ENCODE measurements at places on chromosomes 4 and X.

DNA sequence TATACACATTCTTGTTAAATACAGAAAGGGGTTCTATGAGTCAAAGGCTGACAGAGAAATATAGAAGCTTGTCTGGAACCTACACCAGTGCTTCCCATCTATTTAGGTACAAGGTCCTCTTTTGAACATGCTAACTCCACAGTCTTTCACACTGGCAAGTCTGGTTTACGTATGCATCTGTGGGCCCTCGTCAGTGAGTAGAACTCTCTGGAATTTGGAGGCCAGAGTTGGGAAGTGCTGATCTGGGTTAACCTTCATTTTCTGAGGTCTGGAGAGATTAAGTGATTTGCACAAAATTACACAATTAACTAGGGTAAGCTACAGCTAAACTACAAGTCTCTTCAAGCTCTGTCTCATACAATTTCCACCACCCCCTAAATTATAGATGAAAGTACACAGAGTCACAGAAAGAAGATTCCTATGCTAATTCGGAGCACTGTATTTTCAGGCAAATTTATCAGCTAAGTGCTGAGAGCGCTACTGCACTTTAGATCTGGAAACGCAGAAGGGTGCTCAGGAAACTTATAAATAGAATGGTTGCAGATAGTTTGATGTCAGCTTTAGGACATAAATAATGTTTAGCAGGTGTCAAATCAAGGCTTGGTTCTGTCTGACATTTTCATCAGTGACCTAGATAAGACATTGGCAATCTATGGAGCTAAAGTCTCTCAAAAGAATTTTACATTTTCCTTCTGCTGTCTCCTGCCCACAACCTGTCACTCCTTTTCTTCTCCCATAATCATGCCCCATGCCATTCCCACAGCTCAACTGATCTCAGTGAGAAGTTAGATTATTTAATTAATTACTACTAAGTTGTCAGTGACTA, 43.0 kb upstream of the PDLIM5 start:
- DNase-seq, result no peak

DNA sequence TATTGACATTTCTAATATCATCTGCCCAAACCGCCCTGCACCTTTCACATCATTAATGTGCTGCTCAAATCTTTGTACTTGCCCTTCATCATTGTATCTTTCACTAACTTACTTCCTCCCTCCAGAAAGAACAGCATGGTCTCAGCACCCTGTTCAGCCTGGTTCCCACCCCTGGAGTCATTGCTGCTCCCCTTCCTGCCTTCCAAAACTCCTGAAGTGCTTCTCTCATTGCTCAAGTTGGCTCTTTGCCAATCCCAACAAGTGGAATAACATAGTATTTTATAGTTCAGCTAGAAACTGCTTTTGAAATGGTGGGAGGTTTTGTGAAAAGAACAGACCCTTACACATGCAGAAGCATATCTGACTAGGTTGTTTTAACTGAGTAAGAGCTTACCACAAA, 14.0 kb upstream of the TTC29 start:
- DNase-seq, result no peak

DNA sequence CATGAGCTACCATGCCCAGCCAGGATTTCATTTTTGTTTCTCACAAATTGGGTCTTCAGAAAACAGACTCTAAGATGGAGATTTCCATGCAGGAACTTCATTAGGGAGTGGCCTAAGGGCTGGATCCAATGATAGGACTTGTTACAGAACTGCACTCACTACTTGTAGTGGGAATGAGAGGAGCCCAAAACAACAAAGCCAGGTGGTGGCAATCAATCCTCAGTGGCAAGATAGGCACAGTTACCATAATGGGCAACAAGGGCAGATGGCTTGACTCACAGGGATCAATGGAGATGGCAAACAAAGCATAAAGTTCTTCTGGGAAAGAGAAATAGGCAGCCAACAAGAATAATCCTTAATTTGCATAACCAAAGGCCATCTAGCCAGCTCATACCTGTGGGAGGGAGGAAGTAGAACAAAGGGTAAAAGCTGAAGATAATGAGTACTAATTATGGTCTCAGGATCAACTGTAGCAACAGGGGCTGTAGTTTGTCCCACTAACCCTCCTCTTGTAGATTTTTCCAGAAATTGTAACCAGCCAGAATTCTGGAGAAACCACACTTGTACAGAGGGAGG, 72.8 kb upstream of the MAPK10 start:
- no peak for DNase-seq

DNA sequence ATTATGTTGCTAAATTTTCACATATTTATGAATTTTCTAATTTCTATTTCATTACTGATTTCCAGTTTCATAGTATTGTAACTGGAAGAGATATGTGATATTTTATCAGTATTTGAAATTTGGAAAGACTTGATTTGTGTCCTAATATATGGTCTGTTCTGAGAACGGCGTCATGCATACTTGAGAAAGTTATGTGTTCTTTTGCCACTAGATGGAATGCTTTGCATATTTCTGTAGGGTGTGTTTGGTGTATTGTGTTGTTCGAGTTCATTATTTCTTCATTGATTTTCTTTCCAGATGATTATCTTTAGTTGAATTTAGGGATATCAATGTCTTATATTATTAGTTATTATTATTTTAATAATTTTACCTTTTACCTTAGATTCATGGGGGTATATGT, 110.6 kb upstream of the ITM2A start:
- DNase-seq, result no peak

- no peak for DNase-seq
These were observed 83.1 kb downstream of the FAM53A start for GRCh38 chr4:1600811-1601532.

DNA sequence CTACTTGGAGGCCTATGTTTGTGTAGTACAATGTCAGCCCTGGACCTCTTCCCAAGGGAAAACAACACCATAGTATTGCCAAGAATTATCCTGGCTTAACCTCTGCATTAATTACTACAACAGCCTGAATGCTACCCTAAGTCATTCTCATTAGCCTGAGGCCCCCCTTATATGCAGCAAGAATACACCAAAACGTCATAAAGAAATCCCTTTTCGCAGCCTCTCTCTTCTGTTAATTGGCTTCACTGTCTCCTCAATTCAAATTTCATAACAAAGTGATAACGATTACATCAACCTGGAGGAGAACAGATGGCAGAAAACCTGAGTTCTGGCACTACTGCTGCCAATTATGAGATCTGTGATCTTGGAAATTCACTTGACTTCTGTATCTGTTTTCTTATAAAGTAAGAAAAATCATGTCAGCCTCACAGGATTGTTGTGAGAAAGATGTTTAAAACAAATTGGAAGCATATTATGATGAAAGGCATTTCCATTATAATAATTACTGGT, 1663.1 kb downstream of the STIM2 start:
- DNase-seq, result no peak

DNA sequence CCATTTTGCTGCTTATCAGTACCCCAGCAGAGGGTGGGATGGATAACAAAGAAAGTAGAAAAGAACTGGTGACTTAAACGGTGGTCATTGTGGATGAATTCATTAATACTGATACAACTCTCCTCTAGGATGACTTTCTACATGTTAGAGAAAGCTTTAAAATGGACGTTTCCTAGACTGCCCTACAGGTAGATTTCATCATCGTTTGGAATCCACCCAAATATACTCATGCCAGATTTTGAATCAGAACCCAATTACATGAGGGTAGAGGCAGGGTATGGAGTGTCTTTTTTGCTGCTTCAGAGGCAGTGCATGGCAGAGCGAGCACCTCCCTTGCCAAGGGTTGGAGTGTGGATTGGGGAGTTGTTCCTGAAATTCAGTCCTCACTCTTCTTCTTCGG, 13.3 kb upstream of the ANTXR2 start:
- DNase-seq, result no peak
